ENCODE measurements at places on chromosomes 6 and 20.

DNA sequence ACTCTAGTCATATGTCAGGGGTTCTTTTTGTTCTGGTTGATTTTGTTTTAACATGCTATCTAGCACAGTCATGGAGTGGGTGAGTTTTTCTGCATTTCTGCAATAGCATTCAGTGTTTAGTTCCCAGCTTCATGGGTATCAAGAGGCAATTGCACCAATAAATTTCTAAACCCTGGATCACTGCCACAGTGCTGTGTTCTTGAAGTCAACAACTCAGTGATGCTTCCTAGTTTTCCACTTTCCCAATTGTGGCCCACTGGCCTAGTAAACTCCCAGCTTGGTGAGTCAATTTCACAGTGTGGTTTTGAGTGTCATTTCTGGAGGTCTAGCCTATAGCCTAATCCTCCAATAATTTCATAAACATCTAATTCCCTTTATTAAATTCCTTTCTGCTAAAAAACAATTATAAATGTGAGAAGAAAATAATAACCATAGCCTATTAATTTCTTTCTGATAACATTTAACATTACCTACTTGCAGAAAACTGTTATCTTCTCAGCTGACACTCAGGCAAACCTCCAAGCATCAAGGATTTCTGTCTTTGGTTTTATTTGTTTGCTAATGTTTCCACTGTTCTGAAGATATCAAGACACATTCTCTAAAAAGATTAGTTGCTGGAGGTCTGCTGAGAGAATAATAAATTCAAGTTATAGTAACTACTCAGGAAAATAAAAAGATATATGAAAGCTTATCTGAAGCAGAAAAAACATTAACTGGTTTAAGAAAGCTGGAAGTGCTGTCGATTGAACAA lies 89.9 kb downstream of the PDE7B start:
- no peak for DNase-seq

GRCh38 chr6:24883618-24884017 lies 52.1 kb downstream of the RIPOR2 start:
- no peak for DNase-seq

GRCh38 chr6:121222656-121223055 lies 111.6 kb downstream of the TBC1D32 start:
- no peak for DNase-seq

DNA sequence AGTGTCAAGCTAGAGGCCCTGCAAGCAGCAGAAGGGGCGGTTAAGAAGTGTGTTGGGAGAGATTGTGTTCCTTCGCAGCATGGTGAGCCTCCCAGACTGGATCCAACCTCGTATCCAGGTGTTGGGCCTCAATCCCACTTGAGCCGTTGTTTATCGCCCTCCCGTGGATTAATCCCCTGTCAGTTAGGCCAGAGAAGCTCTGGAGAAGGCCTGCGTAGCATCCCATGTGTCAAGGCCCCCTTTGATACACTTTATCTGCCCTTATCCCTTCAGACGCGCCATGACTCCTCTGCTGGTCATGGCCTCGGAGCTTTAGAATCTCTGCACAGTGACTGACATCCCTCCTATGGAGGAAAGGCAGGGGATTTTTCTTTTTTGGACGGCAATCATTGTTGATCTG lies 181.0 kb downstream of the ZFP64 start:
- no peak for DNase-seq

DNA sequence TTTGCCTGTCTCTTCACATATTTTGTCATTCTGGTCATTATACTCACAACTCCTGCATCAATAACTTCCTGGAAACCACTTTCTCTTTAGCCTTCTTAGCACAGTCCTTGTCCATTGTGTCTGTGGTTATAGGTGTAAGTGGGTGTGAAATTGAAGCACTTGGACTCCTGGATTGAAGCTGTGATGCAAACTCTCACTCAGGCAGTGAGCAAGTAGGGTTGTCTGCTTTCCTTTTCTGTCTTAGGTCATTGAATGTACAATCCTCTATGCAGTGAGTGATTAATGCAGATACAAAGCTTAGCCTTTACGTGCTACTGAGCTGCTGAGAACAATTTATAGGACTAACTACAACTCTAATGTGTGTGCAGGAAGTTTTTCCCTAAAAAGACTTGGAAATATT lies 54.8 kb downstream of the ADGRB3 start:
- no peak for DNase-seq

- no peak for DNase-seq
These were observed 150.2 kb downstream of the PRL start for GRCh38 chr6:22146678-22146930.

- DNase-seq: no peak
These were observed 32.0 kb downstream of the DIDO1 start for GRCh38 chr20:62894261-62894660.

- DNase-seq: peak; percentile 36
These were observed 1.6 kb downstream of the PRDM1 start for GRCh38 chr6:106087548-106088325.
